NCI-H187 (cell line): ENCODE measurements at places on chromosomes 2 and 18.

- no peak for DNase-seq
Observed at GRCh38 chr2:15141211-15141610, 419.9 kb downstream of the NBAS start.

- no peak for DNase-seq
Observed at GRCh38 chr2:239876271-239876947, 148.7 kb downstream of the NDUFA10 start.

DNA sequence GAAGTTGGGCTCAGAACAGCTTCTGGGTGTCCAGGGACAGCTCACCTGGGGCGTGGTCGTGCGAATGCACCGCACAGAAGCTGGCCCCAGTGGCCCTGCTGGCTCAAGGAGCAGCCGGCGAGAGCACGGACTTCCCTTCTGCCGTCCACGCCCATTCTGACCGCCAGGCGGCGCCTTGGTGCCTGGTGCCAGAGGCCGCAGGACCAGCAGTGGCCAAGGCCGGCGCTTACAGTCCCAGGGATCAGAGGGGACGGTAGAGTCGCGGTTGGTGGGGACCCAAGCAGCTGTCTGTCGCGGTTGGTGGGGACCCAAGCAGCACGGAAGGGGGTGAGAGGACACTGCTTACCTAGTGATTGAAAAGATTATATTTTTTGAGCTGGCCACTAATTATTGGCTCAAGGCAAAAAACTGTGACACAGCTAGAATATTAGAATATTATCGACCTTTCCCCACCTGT lies 25.7 kb downstream of the NPPC start:
- DNase-seq = no peak

DNA sequence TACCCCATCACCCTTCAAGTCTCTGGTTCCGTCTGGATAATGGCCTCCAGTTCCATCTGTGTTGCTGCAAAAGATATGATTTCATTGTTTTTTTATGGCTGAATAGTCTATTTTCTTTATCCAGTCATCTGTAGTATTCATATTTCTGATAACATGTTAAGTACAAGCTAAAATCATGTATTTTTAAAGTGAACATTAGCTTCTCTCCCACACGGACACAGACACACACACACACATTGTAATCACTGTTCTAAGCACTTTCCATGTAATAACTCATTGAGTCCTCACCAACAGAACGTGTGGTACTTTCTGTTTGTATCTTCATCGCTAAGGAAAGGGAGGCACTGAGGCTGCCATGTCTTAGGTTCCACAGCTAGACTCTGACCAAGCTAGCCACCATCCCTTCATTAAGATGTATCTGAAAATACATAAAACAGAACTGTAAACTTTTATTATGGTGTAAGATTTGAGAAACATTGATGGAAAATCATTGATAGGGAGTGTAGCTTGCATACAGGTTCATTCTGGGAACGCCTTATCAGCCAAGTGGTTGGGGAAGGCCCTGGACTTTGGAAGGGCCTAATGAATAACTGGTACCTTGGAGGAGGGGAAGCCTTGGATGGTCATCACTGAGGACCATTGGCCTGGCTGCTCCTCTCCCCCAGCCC lies 8.1 kb downstream of the NCK2 start:
- DNase-seq = no peak

- DNase-seq = no peak
Observed at GRCh38 chr18:225745-226144, 42.1 kb downstream of the THOC1 start.

- no peak for DNase-seq
Observed at GRCh38 chr2:3313781-3314375, 63.7 kb downstream of the EIPR1 start.

- no peak for DNase-seq
Observed at GRCh38 chr2:205484215-205484614, 198.1 kb upstream of the NRP2 start.

- no peak for DNase-seq
Observed at GRCh38 chr2:178005756-178006155, 66.8 kb downstream of the PDE11A start.

- DNase-seq = no peak
Observed at GRCh38 chr2:51855683-51856082, 823.8 kb upstream of the NRXN1 start.

GRCh38 chr2:168272225-168272624 lies 24.8 kb upstream of the STK39 start:
- no peak for DNase-seq

DNA sequence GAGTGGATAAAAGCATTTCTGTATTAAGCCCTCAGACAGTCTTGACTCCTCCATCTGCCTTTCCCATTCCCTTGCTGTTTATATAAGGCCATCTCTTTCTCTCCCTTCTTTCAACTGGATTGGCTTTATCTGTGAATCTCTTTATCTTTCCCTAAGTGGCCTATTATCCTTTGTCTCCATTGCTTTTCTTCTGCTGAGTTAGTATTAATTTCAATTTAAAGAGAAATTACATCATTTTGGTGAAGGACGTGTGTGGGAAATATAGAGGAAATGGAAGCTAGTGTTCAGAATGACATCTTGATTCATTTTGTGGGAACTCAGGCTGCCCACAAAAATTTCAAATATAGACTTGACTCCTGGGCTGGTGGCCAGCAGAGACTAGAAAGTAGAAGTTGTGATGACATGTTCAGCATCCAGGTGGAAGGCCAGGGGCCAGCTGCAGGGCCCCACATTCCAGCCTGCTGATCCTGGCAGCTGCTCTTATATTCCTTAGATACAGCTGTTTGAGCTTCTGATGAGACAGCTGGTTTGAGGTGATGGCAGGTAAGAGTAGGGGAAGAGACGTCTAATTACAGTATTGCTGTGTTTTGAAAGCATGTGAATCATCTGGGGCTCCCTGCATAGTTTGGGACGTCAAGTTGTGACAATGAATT lies 52.3 kb downstream of the DIS3L2 start:
- DNase-seq = no peak

GRCh38 chr2:113123726-113124125 lies 3.7 kb upstream of the IL1RN start:
- DNase-seq = no peak

DNA sequence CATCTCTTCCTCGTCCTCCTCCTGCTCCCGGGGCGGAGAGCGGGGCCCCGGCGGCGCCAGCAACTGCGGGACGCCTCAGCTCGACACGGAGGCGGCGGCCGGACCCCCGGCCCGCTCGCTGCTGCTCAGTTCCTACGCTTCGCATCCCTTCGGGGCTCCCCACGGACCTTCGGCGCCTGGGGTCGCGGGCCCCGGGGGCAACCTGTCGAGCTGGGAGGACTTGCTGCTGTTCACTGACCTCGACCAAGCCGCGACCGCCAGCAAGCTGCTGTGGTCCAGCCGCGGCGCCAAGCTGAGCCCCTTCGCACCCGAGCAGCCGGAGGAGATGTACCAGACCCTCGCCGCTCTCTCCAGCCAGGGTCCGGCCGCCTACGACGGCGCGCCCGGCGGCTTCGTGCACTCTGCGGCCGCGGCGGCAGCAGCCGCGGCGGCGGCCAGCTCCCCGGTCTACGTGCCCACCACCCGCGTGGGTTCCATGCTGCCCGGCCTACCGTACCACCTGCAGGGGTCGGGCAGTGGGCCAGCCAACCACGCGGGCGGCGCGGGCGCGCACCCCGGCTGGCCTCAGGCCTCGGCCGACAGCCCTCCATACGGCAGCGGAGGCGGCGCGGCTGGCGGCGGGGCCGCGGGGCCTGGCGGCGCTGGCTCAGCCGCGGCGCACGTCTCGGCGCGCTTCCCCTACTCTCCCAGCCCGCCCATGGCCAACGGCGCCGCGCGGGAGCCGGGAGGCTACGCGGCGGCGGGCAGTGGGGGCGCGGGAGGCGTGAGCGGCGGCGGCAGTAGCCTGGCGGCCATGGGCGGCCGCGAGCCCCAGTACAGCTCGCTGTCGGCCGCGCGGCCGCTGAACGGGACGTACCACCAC lies 2.1 kb downstream of the GATA6 start:
- DNase-seq = no peak

DNA sequence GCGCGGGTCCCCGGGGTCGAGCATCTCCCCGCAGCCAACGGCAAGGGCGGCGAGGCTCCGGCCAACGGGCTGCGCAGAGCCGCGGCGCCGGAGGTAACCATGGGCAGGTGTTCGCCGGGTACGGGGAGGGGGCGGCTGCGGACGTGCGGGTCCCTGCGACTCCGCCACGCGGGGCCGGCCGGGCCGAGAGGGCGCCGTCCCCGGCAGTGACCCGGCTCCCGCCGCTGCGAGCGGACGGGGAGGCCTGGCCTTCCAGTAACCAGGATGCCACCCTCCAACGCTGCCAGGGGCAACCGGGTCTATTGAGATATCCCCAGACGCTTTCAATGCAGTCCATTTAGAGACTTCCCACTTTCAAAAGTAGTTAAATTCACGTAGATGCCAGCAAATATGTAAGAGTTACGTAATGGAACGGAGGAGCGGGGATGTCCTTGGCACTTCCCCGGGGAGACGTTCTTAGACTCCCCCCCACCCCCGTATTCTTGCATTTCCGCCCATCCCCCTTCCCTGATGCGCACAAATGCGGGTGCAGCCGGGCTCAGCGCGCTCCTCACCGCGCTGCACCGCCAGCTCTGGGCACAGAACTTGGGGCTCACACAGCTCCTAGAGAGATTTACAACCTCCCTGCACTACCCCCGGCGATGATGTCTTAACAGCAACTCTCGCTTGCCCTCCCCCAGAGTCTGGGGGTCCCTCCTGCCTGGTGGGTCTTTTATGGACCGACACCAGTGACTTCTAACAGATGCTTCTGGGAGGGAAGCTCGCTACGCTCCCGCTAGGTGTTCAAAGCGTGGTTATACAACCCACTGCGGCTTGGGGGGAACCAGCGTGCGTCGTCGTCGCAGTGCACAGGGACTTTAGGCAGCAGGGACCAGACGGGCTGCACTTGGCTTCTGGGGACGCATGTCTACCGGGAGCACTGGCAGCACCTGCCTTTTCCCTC lies 657 bp downstream of the SGPP2 start:
- DNase-seq = peak; percentile 2
